GM23338 (cell line): ENCODE measurements at places on chromosomes 6 and 20.

DNA sequence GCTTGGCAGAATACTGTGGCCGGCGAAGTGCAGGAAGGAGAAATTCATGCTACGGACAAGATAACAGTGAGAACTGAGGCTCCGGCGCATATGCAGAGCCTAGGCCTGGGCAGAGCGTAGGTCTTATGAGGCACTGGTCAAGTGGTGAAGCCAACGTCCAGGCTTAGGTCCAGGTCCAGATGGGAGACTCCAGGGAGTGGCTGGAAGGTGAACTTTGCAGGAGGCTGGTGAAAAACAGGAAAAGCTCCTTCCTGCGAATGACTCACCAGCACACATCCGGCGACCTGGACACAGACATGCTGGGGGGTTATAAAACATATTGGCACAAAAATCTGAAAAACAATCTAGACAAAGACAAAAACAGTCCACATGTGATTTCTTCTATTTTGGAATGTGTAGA is 15.4 kb downstream of the C6orf141 start:
- H3K27ac ChIP-seq: no peak overlapping the region
- no peak for DNase-seq
- peaks cover 8% of the 10 kb centered on the region; the same call in 1 of the 2 replicates for H3K27me3 ChIP-seq
- no peaks in the 10 kb centered on the region for H3K36me3 ChIP-seq

- no peak overlapping the region for H3K4me3 ChIP-seq
- no peak overlapping the region for H3K27ac ChIP-seq
- no peaks in the 10 kb centered on the region for H3K27me3 ChIP-seq
- H3K4me1 ChIP-seq: no peaks in the 10 kb centered on the region
- H3K36me3 ChIP-seq: no peaks in the 10 kb centered on the region
- DNase-seq: no peak
Measured at GRCh38 chr20:13158369-13158768, 62.7 kb upstream of the ISM1 start.

- no peaks in the 10 kb centered on the region for H3K36me3 ChIP-seq
- H3K27me3 ChIP-seq: peaks cover 36% of the 10 kb centered on the region
- no peak overlapping the region for H3K27ac ChIP-seq
- peak; percentile 46 for DNase-seq
- H3K4me1 ChIP-seq: peaks cover 52% of the 10 kb centered on the region
Measured at GRCh38 chr6:3232017-3232945, 4.8 kb upstream of the TUBB2B start.

DNA sequence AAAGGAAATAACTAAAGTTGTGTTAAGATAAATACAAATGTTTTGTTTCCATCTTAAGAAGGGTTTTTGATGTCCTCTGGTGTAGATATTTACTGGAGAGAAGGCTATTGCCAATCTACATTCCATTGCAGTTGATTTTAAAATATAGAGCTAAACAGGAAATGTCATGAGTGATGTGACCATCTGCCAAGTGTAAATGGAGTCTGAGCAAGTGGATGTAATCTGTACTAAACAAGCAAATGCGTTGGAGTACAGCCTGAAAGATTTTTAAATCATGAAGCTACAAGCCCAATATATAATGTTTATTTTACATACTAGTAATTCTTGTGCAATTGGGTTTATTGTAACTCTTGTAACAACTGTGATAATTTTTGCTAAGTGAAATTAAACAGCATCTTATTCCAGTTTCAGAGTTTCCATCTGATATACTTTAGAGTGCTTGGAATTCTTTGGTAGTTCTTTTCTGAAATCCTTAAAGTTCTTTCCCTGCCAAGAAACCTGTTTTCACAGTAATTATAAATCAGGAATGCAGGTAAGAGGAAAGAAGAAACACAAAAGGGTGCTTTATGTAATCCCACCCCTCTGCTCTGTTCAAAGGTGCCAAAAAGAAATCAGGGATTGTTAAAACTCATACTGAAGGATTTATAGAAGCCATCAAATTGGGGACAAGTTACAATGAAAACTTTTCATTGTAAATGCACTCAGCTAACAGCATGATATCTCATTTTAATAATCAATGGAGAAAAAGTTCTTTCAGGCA is 47.2 kb upstream of the FLRT3 start:
- no peaks in the 10 kb centered on the region for H3K4me1 ChIP-seq
- no peak overlapping the region for H3K27ac ChIP-seq
- H3K4me3 ChIP-seq: no peak overlapping the region
- no peaks in the 10 kb centered on the region for H3K27me3 ChIP-seq
- no peaks in the 10 kb centered on the region for H3K36me3 ChIP-seq

DNA sequence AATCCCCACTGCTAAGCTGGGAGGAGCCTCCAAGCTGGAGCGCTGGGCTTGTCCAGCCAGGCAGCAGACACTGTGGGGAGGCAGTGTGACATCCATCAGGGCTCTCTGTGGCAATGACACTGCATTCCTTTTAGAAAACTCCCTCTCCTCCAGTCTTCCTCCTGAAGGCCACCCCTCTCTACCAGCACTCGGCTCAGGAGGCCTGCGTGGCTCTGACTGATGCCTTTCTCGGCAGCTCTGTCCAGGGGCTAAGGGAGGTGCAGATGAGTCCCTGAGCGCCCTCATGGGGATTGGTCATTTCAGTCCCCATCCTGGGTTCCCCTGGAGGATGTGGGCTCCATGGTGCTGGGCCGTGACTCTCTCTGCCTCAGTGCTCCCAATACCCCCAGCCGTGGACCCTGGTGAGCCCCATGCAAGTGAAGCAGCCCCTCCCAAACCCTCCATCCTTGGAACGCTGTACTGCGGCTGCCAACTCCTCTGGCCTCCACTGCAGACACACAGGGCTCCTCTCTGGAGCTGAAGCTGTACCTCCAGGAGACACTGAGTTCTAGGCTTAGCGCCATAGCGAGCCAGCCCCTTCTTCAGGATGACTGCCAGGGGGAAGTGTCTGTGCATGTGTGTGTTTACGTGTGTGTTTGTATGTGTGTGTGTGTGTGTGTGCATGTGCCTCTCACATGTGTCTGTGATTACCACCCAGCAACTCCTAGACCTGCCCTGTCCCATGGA is 209.6 kb downstream of the ERMARD start:
- no peaks in the 10 kb centered on the region for H3K27me3 ChIP-seq
- no peaks in the 10 kb centered on the region; the same call in 1 of the 2 replicates for H3K4me1 ChIP-seq
- DNase-seq: no peak
- H3K4me3 ChIP-seq: no peak overlapping the region
- no peak overlapping the region for H3K27ac ChIP-seq

GRCh38 chr6:76862936-76863335 is 600.4 kb downstream of the HTR1B start:
- no peaks in the 10 kb centered on the region for H3K27me3 ChIP-seq
- H3K4me3 ChIP-seq: no peak overlapping the region
- H3K4me1 ChIP-seq: no peaks in the 10 kb centered on the region
- DNase-seq: no peak

DNA sequence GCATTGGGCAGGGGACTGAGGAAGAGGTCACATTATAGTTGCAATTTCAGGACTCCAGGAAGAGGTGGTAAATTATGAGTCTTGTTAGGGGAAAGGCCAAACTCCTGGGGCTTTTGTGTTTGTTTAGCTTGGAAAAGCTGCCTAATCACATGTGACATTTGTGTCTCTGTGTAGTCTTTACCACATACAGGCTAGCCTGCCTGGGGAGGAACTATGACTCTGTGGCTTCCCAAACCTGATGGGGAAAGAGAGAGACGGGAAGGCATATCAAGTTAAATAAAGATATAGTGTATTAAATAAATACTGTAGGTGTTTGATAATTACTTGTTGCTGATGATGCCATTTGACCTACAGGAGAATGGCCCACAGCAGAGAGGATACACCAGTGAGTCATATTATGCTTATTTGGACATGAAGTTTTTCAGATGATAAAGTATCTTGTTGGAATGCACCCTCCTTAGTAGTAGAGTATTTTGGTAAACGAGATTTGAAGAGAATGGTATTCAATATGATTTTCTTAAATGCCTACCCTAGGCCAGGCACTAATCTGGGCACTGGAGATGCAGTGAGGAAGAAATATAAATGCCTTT is 4.0 kb downstream of the BLTP3A start:
- DNase-seq: no peak
- H3K4me3 ChIP-seq: no peak overlapping the region
- H3K36me3 ChIP-seq: no peaks in the 10 kb centered on the region
- H3K27me3 ChIP-seq: no peaks in the 10 kb centered on the region

- H3K27me3 ChIP-seq: no peaks in the 10 kb centered on the region
- H3K36me3 ChIP-seq: no peaks in the 10 kb centered on the region
- no peak for DNase-seq
- no peak overlapping the region for H3K4me3 ChIP-seq
- H3K4me1 ChIP-seq: no peaks in the 10 kb centered on the region
Measured at GRCh38 chr6:106122938-106123656, 37.0 kb downstream of the PRDM1 start.

GRCh38 chr6:5681480-5681879 is 325.2 kb downstream of the NRN1 start:
- H3K27ac ChIP-seq: no peak overlapping the region
- H3K27me3 ChIP-seq: no peaks in the 10 kb centered on the region
- no peak for DNase-seq
- peaks cover 4% of the 10 kb centered on the region; the same call in 1 of the 2 replicates for H3K4me1 ChIP-seq

DNA sequence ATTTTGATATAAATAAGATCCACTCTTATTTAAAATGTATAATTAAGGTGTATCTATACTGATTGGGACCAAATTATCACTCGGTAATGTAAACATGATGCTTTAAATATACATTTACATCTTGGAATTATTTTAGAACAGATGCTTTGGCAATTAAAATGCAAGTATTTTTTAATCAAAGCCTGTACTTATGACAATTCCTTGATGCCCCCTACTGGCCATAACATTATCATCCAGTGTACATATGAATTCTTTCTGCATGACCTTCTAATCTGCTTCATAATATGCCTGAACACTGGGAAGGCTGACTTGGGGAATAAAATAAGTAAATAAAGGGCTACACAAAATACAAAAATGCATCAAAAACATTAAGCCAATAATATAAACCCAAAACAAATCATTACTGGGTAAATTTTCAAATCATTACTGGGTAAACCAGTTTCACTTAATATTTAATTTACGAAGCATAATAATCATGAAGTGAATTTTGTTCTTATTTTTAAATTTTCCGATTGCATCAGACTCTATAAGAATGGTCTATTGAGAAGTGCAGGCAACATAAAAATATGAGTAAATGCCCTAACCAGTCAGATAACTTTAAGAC is 65.1 kb downstream of the CGA start:
- no peak overlapping the region for H3K4me3 ChIP-seq
- H3K27ac ChIP-seq: no peak overlapping the region
- no peaks in the 10 kb centered on the region for H3K4me1 ChIP-seq
- no peaks in the 10 kb centered on the region for H3K36me3 ChIP-seq

- H3K27me3 ChIP-seq: no peaks in the 10 kb centered on the region
- H3K36me3 ChIP-seq: peaks cover 10% of the 10 kb centered on the region; the same call in 1 of the 2 replicates
- H3K4me1 ChIP-seq: peaks cover 24% of the 10 kb centered on the region
- no peak overlapping the region for H3K4me3 ChIP-seq
Measured at GRCh38 chr6:21679761-21680265, 86.3 kb downstream of the SOX4 start.

- DNase-seq: no peak
- peak overlapping the region; percentile 58 for H3K4me3 ChIP-seq
- H3K4me1 ChIP-seq: peaks cover 14% of the 10 kb centered on the region; the same call in 1 of the 2 replicates
- H3K36me3 ChIP-seq: no peaks in the 10 kb centered on the region; the same call in 1 of the 2 replicates
- no peaks in the 10 kb centered on the region for H3K27me3 ChIP-seq
Measured at GRCh38 chr6:34391473-34391785, 1.0 kb downstream of the NUDT3 start.

GRCh38 chr20:38825901-38826625 is 20.6 kb downstream of the PPP1R16B start:
- H3K4me3 ChIP-seq: peak overlapping the region; percentile 37
- peaks cover 5% of the 10 kb centered on the region; the same call in 1 of the 2 replicates for H3K36me3 ChIP-seq
- H3K27ac ChIP-seq: peak overlapping the region; percentile 80

- H3K27me3 ChIP-seq: no peaks in the 10 kb centered on the region
- DNase-seq: no peak
- no peaks in the 10 kb centered on the region for H3K36me3 ChIP-seq
- H3K27ac ChIP-seq: no peak overlapping the region
- no peak overlapping the region for H3K4me3 ChIP-seq
Measured at GRCh38 chr6:166206510-166207283, 39.0 kb upstream of the TBXT start.

DNA sequence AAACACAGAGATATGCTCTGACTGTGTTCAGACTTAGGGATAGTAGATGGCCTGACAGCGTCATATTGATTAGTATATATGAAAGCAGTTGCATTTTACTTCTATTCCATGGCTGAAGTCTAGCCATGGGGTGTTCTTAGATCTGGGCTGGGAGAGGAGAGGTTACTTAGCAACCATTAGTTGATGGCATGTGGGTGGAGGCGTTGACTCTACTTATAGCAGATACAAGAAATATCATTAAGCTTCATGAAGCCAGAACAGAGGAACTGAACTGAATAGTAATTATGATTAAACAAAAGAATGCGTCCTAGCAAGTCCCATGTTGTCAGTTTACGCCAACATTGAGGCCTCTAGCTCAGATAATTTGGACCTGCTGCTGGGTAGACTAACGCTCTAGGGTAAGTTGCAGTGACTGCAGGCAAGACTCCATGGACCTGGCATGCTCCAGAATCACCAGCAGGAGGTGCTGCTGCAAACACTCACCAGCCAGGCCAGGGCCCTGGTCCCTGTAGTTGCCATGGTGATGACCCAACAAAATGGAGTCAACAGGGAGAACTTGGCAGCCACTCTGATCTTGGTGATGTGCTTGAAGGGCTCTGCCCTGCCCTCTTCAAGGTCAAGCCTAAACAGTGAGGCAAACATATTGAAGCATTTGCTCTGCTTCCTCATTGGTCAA is 477.3 kb downstream of the PREX1 start:
- peak; percentile 81 for DNase-seq
- H3K4me3 ChIP-seq: no peak overlapping the region
- no peaks in the 10 kb centered on the region for H3K4me1 ChIP-seq
- no peaks in the 10 kb centered on the region for H3K36me3 ChIP-seq
- H3K27me3 ChIP-seq: no peaks in the 10 kb centered on the region

DNA sequence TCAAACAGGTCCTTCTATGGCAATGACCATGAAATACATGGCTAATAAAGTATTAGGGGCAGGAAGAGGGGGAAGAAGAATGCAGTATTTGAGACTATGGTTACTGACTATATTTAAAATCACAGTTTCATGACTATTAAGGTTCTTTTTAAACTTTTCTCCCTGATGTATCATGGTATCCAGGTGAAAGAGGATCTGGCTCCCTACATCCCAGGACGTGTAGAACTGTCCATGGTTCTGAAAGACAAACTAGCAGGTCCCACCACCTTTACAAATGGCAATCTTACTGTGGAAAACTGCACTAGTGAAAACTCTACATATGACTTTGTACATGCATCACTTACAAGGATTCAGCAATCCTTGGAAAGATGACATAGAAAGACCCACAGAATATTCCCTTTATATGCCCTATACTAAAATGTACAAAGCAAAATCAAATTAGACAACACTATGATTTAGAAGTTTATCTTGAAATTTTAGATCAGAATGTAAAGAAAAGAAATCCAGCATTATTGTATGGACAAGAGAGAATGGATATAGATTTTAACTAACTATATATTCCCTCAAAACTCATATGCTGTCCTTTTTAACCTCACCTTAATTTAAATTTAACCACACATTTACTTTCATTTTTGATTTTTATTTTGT is 33.5 kb downstream of the RPP21 start:
- no peak overlapping the region for H3K4me3 ChIP-seq
- H3K36me3 ChIP-seq: no peaks in the 10 kb centered on the region
- peak; percentile 74 for DNase-seq
- H3K27ac ChIP-seq: no peak overlapping the region
- H3K27me3 ChIP-seq: no peaks in the 10 kb centered on the region; the same call in 1 of the 2 replicates
